SIG-M5 (cell line): ENCODE measurements at places on chromosomes 12 and 14.

DNA sequence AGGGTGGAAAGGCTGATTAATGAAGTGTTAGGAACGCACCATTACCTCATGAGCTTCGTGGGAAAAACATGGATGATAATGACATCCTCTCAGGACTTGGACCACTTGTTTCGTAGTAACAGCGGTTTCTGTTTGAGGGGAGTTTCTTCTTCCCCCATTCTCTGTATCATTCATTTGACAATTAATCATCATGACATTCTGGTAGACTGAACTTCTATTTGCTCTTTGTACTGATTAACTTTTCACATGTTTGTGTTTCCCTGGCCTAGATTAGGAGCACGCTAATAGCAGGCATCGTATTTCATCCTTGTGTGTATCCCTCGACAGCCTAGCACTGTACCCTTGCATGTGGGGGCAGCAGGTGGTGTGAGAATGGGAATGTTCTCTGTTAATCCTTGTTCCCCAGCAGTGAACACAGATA is 8.0 kb downstream of the LRRC74A start:
- DNase-seq, result no peak

DNA sequence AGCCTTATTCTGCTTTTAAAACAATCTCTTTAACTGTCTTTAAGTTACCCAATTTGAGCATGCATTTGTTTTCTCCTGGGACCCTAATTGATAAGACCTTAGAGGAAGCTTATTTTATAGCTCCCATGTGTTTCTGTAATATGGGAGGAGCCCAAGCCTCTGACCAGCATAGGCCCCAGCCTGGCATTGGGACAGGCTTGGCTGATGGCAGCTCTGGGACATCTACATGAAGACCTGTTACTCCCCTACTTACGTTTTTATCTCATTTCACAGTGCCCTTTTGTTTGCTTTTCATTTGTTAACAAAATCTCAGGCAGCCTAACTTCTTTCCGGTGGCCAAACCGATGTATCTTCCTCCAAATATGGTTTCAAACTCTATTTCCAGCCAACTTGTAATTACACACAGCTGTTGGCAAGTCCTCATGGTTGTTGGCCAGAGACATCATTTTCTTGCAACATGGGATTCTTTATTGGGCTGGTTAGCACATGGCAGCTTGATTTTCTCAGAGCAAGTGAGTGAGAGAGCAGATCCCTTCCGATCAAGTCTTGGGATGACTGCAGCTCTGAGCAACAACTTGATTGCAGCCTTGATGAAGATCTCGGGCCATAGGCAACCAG is 1117.5 kb downstream of the AACS start:
- DNase-seq, result no peak

- DNase-seq, result no peak
Observed at GRCh38 chr12:89389755-89390661, 37.7 kb upstream of the DUSP6 start.

DNA sequence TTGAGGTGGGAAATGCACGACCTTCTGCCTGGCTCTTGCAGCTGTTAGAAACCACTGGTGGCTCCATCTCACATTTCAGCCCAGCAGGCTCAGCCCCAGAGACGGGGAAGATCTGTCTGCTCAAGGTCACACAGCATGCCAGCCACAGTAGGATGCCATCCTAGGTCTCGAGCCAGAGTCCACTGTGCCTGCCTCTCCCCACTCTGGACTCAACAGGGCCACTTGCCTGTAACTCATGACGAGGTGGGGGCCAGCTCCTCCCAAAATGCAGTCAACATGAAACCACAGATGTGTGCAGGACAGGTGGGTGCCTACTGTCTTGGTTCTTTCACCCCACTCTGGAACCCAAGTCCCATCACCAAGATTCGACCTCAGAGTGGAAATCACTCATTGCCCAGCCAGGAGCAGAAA is 23.2 kb downstream of the BCL11B start:
- DNase-seq, result no peak

DNA sequence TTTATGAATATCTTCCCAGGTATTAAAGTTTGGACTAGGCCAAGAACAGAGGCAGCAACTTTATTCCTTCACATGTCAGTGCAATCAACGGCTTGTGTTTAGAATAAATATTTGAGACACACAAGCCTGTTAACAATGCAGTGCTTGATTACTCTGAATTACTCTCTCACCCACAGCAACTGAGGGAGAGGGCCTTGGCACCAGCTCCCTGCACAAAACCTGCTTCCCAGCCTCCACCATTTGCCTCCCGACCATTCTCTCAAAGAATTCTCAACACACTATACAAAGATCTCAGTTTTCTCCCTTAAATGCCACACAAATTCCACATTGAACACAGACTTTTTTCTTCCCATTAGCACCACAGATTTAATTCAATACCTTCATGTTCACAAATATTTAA is 77.0 kb downstream of the STON2 start:
- no peak for DNase-seq

DNA sequence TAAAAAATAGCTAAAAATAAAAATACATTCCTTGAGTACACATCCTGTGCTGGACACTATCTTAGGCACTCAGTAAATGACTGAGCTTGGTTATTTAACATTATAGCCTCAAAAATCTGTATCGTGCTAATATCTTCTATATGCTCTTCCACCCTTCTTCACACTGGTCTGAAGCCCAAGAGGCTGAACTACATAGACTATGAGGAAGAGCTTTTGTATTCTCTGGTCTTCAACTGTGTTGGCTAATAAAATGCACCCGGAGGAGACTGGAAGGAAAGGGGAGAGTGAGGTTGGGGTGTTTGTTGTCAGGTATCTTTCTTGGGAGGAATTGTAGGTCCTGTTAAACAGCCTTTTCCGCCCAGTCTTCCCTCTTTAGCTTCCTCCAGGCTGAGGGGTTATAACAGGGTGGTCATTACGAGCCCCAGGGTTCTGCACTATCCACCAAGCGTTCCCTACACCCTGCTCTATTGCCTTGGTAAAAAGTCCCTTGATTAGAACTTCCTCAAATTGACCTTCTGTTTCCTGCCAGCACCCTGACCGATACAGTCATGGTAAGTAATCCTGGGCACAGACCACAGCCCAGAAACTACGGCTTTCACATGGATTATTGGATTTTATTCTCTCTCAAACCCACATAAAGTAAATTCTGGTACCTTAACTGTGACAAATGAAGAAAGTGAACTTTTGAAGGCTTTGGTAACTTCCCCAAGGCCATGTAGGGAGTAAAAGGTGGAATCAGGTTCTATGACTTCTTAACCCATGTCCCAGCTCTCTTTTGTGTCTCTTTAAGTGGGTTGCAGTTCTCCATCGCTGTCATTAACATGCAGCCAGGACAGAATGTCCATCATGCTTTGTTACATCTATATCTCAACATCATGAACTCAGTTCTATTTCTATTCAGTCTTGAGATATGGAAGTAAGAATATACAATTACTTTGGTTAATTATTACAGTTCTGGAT is 71.3 kb downstream of the PTHLH start:
- no peak for DNase-seq

DNA sequence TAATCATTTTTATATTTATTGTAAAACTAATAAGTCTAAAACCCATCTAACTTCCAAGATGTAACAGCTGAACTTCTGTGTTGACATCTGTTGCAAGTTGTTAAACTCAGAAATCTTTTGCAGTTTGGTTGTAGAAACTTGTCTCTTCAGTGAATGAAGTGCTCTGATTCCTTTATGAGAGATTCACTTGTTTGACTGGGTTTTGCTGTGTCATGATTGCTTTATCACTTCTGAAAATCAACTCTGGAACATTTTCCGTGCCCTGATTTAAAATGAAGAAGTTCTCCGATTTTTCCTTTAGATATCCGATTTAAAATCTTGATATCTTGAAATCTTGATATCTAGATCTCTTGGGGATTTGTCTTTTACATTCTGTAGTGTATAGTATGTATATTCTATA is 65.1 kb downstream of the DIP2B start:
- DNase-seq, result no peak

DNA sequence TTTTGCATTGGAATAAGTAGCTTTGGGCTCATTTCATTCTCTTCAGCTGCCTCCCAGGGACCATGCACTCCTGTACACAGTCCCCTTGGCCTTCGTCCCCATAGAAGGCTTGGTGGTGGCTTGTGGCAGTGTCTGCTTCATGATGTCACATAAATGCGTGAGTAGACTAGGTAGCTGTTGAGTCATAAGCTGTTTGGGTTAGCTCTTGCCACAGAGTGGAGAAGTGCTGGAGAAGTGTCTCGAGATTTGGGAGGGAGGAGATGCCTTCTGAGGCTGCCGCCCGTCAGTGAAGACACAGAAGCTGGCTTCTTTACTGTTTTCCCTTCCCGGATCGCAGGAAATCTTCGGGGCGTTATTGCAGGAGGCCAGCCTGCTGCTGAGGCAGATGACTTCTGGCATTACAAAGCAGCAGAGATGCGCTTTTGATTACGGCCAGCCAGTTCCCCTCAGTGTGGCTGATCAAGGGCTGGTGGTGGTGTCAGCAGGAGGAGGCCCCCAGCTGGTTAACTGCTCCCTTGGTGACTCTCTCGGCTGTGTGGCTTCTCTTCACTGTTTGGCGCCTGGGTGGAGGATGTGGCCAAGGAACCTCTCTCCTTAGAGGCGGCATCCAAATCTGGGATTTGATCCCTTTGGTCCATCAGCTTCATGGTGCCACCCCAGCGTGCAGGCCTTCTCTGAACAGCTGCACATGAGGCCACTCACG is 67.6 kb downstream of the AACS start:
- DNase-seq, result peak; percentile 15

- DNase-seq, result no peak
Observed at GRCh38 chr12:42611571-42612230, 22.2 kb upstream of the PRICKLE1 start.

DNA sequence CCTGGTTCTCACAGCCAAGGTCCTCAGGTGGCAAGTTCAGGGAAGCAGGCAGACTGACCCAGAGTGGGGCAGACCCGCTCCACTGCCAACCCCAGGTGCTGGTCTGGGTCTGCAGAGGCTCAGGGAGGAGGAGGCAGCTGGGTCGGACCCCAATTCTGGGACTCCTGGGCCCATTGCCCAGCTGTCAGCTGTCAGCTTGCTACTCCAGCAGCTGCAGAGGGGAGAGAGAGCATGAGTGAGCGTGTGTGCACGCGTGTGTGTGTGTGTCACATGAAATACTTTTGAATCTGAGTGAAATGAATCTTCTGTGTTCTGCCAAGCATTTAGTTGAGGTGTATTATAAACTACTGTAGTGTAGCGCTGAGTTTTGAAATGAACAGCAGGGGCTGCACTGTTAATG is 30.8 kb downstream of the XRCC3 start:
- DNase-seq, result no peak

DNA sequence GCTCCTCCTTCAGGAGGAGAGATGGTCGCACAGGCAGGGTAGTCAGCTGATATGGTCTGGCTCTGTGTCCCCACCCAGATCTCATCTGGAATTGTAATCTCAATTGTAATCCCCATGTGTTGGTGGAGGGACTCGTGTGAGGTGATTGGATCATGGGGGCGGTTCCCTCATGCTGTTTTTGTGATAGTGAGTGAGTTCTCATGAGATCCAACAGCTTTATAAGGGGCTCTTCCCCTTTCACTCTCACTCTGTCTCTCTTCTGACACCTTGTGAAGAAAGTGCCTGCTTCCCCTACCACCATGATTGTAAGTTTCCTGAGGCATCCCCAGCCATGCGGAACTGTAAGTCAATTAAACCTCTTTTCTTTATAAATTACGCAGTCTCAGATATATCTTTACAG is 218.9 kb upstream of the TMTC1 start:
- DNase-seq, result no peak

GRCh38 chr12:98275131-98275475 is 240.3 kb upstream of the TMPO start:
- DNase-seq, result no peak

- DNase-seq, result no peak
Observed at GRCh38 chr14:101125313-101125712, 221.8 kb upstream of the RTL1 start.
